ENCODE measurements at places on chromosomes 13 and 19. TPM values are rescaled to one million over a fixed set of nuclear protein-coding genes. Genes with fewer than 3 reads are reported as not detected.

The CCL25 gene
- total RNA-seq = not detected

The CEACAM19 gene
- 1.2 TPM for total RNA-seq

The HRC gene
- total RNA-seq = 0.13 TPM

The ZNF135 gene
- total RNA-seq = not detected

The SYDE1 gene
- total RNA-seq = 47.7 TPM

The FXYD7 gene
- total RNA-seq = not detected

The LAIR2 gene
- total RNA-seq = not detected

Data from Panc1 (cell line).